ENCODE measurements at places on chromosomes 2 and 18.

- DNase-seq: no peak
Observed at GRCh38 chr18:70503060-70503459, 214.2 kb downstream of the SOCS6 start.

GRCh38 chr2:65960953-65961352 lies 474.0 kb upstream of the MEIS1 start:
- no peak for DNase-seq

DNA sequence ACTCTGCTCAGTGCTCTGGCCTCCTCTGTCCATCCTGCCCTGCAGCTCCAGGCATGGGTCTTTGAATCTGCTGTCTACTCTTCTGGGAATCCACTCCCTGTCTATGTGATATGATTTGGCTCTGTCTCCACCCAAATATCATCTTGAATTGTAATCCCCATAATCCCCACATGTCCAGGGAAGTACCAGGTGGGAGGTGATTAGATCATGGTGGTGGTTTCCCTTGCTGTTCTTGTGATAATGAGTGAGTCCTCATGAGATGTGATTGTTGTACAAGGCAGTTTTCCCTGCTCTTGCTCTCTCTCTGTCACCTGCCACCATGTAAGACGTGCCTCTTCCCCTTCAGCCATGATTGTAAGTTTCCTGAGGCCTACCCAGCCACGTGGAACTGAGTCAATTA lies 881.8 kb upstream of the ID2 start:
- DNase-seq: no peak

DNA sequence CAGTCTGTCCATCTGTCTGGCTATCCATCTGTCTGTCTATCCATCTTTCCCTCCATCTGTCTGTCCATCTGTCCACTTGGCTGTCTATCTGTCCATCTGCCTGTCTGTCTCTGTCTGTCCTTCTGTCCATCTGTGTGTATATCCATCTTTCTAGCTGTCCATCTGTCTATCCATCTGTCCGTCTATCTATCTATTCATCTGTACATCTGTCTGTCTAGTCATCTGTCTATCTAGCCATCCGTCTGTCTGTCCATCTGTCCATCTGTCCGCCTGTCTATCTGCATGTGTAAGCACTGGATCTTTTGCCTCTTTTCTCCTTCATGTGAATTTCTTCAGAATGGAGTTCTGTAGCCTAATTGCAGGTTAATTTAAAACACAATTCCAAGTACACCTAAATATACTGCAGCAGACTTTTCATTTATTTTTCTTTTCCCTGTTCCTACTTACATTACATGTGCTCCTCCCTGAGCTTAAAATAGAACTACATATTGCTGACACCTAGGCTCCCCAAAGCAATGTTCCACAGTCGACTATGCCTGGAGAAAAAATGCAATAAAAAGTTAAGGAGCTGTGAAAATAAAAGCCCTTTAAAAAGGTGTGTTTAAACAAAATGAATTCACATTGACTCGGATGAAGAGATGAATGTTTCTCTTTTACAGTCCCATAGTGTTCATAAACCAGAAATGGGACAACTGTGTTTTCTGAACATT lies 37.4 kb upstream of the TXNDC2 start:
- no peak for DNase-seq

- DNase-seq: no peak
Observed at GRCh38 chr2:33409417-33409955, 67.0 kb upstream of the RASGRP3 start.

DNA sequence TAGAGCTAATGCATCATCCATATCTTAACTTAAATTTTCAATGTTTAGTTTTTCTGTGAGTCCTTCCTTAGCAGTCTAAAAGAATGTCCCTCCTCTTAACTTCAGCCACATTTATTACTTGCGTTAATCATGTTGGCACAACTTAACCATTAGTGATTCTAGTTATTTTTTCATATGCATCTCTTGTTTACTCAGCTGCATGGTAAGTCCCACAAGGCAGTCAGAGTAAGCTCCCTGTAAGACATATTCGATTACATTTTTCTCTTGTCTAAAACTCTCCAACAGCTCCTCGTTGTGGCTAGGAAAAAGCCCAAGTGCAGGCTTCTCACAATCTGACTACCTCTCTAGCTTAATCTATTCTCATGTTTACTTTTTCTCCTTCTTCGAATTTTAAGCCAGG lies 2045.3 kb upstream of the PIK3C3 start:
- DNase-seq: peak; percentile 46

DNA sequence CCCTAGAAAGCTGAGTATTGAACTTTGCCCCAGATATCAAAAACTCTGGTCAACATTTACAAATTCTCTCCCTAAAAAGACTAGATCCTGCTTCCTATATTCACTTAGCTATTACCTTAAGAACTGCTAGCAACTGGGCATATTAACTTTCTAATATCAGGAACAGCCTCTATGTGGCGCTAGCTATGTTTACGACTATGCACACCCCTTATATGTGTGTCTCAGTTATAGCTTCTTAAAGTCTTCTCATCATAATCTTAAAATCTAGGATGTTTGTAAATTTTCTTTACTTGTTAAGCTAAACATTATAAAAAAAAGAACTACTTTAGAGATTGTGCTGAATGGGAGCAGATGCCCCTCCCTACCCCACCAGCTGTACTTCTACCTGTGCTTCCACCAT lies 1.7 kb upstream of the STAMBP start:
- DNase-seq: no peak

GRCh38 chr2:166384774-166385173 lies 9.0 kb upstream of the SCN9A start:
- DNase-seq: no peak

DNA sequence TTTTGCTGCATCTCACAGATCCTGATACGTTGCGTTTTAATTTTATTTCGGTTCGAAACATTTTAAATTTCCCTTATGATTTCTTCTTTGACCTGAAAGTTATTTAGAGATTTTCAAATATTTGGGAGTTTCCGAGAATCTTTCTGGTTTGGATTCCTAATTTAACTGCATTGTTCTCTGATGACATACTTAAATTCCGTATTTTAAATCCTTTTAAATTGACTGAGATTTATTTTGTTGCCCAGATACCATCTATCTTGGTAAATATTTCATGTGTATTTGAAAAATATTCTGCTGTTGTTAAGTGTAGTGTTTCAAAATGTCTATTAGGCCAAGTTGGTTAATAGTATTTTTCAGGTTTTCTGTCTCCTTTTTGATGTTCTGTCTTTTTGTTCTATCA lies 37.7 kb downstream of the MROH2A start:
- DNase-seq: no peak

GRCh38 chr2:9029721-9030120 lies 26.2 kb upstream of the MBOAT2 start:
- peak; percentile 54 for DNase-seq

- DNase-seq: no peak
Observed at GRCh38 chr2:82527124-82527523, 1932.0 kb downstream of the SUCLG1 start.

DNA sequence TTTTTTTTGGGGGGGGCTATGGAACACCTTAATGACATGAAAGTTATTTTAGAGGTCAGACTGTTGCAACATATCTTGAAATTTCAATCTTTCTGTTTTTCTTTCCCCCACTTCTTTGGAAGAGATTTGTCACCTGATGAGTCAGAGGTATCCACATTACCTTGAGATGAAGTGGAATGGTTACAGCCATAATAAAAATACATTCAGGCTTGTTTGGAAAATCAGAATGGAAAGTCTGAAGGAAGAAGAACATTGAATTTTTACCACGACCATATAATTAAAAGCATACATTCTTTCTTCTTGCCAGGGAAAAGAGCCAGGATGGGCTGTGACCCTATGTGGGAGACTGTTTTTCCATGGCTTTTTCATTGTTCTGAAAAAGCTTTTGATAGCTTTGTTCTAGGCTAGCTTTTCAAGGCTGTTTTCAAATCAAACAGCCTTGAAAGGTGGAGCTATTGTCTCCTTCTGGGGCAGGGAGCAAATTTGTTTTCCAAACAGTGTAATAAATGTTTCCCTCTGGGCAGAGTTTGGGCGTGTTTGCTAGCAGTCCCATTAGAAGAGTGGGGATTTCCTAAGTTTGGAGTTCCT lies 2.3 kb upstream of the GTF3C3 start:
- no peak for DNase-seq

- no peak for DNase-seq
Observed at GRCh38 chr2:1858733-1859132, 114.4 kb upstream of the PXDN start.

DNA sequence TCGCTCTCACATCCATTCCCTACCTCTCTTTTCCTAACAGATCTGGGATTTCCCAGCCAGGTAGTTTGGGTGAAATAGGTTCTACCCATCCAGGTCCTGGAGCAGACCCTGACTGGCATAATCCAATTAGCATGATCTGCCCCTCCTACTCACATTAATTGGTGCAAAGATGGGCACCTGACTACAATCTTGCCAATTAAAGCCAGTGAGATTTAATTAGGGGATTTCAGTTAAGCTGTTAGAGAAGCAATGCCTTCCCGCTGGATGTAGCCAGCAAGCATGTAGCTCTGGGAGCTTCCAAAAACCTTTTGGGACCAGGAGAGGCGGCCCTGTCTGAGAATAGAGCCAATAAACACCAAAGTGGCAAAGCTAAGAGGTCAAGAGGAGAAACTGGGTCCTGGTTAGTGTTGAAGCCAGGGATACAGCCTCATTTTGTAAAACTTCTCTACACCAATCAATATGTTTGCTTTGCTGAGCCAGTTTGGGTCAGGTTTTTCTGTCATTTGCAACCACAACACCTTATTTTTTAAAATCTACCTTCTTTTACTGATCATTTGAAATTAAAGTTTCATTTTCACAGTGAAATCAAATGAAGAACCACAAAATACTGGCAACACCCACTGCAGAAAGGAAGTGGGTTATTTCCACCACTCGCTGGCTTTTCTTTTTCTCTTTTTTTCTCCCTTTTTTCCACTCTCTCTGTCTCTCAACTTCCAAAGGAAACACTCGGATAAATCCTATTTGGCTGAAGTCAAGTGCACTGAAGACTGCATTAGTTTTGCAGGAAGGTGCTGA lies 3.2 kb upstream of the TTC39C start:
- no peak for DNase-seq

- DNase-seq: no peak
Observed at GRCh38 chr2:120430501-120430830, 84.5 kb downstream of the INHBB start.

GRCh38 chr2:190408538-190409271 lies 550 bp downstream of the MFSD6 start:
- DNase-seq: peak; percentile 55

- no peak for DNase-seq
Observed at GRCh38 chr2:159505196-159505595, 111.2 kb downstream of the BAZ2B start.

- no peak for DNase-seq
Observed at GRCh38 chr2:229731916-229732315, 17.6 kb upstream of the DNER start.

DNA sequence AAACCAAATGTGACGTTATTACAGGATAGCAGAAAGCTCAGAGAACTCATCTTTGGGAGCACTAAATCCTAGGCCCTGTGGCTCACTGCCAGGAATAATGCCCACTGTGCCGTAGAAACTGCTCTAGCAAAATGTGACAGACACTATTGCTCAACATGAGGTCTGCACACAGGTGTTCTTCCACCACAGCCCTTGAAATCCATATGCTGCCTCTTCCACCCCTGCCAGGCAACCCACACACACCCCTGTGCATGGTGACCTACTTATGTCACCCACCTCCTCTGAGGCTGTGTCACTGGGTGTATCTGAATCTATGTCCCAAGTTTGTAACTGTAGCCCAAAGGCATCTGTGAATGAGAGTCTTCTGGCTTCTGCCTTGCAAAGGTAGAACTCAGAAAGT lies 66.1 kb upstream of the MBOAT2 start:
- DNase-seq: no peak

GRCh38 chr2:61789807-61790602 lies 63.9 kb downstream of the FAM161A start:
- no peak for DNase-seq

- no peak for DNase-seq
Observed at GRCh38 chr2:79114797-79115494, 5.3 kb upstream of the REG1A start.

GRCh38 chr2:145058457-145058856 lies 538.5 kb upstream of the ZEB2 start:
- no peak for DNase-seq

DNA sequence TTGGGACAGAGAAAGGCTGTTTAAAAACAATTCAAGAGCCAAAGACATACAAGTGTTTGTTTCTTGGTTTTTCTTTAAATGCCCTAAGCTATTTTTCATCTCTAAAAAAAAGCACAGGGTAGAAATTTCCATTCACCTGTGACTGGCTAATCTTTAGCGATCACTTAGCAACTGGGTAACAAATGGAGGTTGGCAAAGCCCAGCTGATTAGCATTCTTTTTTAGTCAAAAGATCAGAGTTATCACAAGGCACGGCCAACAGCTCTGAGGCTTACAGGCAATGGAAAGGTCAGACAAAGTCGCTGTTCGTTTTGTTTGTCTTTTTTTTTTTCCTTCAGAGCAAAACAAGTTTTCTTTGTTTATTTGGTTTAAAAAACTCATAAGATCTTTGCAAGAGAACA lies 29.0 kb upstream of the TTR start:
- DNase-seq: no peak
